Fibroblast of lung (primary cell): ENCODE measurements at places on chromosomes 13 and 19.

DNA sequence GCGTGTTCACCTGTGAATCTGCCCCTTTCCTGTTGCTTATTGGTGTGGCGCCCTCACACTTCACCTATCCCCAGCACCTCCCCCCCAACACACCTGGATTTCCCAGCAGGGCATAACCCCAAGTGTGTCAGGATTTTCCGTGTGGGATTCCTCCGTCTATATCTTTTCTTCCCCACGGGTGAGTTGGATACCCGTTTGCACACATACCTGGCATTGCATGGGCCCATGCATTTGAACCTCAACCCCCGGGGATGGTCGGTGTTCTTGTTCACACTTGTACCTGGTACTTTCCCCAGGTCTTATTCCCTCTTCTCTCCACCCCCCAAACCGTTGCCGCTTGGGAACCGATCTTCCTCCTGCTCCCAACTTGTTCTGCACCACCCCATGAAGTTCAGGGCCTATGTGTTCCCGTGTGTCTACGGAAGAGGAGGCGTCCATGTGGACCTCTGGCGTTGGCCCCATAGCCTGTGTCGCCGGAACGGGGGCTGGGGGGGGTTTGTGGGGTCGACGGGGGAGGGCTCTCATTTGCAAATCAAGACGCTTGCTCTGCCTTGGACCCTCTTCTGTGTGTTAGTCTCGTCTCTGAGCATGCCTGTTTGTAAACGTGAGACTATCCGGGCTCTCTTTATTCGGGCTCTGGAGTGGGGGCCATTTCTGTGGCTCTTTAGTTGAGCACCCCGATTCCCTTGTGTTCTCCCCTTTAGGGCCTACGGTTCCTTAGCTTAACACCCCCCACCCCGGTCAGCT, 1.7 kb downstream of the PRR12 start:
- DNase-seq: no peak

DNA sequence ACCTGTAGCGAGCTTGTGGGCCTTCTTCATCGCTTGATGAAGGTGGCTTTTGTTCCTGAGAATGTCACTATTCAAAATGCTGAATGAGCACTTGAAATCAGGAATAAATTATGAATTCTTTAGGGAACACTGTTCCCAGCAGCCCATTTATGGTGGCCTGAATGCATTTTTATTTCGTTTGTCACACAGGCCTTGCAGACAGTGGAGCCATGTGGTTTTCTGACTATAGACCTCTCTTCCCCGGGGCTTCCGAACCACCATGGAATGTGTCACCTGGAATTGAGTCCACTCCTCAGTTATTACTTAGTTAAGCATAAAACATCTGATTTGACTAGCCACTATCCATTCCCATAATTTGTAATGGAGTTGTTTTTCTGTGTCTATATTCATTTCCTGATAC, 396.9 kb downstream of the IRS2 start:
- DNase-seq: peak; percentile 68

- DNase-seq: peak; percentile 23
These were observed 28.8 kb upstream of the TUBGCP3 start for GRCh38 chr13:112616586-112617362.

- DNase-seq: peak; percentile 72
These were observed 106.1 kb downstream of the RGCC start for GRCh38 chr13:41563341-41563983.

- DNase-seq: no peak
These were observed 575 bp downstream of the SMIM44 start for GRCh38 chr19:3482507-3483225.

DNA sequence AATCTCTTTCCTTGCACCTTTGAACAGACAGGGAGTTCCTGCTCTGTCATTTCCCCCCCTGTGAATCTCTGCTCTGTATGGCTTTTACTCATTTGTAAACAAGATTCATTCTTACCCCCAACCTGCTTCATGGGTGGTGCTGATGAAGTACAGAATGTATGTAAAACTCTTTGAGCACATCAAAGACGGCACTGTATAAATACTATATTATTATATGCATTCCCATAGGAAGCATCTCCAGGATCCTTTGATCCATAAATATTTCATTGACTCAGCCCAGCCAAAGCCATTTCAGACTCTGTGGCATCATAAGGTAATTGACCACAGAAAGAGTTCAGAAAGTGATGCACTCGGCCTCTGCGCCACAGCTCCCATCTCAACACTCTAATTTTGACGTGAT, 208.7 kb downstream of the EFNB2 start:
- DNase-seq: no peak

DNA sequence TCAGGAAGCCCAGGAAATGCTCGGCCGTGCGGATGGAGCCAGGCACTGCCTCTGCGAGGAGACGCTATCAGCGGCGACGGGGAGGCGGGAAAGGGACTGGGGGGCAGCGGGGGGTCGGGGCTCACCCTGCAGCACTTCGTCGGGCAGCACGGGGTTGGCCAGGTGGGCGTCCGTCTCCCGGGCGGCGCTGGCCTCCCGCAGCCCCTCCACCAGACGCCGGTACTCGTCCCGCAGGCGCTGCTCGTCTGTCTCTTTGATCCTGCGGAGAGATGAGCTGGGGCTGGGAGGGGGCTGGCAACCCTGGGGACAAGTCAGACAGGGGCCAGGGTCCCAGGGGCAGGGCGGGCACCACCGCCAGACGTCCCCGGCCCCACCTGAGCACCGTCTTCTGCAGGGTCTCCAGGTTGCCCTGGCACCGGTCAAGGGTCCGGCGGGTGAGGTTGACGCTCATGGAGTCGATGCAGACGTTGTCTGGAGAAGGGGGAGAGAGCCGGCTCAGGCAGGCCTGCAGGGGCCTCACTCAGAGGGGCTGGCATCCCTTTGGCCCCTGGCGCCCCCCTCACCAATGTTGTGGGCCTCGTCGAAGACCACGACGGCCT, 6.4 kb downstream of the ERCC2 start:
- DNase-seq: no peak

DNA sequence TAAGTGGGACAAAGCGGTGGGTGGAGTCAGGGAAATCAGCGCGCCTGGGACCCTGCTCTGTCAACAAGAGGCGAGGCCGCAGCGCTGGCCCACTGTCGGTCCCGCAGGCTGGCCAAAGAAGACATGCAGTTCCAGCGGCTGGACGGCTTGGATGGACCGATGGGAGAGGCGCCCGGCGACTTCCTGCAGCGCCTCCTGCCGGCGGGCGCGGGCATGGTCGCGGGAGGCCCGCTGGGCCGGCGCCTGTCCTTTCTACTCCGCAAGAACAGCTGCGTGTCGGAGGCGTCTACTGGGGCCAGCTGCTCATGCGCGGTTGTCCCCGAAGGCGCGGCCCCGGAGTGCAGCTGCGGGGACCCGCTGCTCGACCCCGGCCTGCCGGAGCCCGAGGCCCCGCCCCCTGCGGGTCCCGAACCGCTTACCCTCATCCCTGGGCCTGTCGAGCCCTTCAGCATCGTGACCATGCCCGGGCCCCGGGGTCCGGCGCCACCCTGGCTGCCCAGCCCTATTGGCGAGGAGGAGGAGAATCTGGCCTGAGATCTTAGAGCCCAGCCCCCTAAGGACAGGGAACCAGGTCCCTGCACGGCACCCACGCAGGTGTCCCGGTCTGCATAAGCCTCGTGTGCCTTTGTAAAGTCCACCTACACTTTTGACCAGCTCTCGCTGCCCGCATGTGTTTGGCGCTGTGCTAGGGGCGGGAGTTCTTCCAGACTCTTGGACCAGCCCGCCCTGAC, 6.1 kb downstream of the BEST2 start:
- DNase-seq: peak; percentile 63

GRCh38 chr13:41762796-41763195, 198.1 kb downstream of the VWA8 start:
- no peak for DNase-seq

GRCh38 chr13:45873491-45874325, 22.2 kb upstream of the SIAH3 start:
- no peak for DNase-seq

GRCh38 chr19:347946-348861, 3.6 kb upstream of the MIER2 start:
- DNase-seq: peak; percentile 15

- DNase-seq: no peak
These were observed 62.0 kb upstream of the KLF2 start for GRCh38 chr19:16262618-16263017.

DNA sequence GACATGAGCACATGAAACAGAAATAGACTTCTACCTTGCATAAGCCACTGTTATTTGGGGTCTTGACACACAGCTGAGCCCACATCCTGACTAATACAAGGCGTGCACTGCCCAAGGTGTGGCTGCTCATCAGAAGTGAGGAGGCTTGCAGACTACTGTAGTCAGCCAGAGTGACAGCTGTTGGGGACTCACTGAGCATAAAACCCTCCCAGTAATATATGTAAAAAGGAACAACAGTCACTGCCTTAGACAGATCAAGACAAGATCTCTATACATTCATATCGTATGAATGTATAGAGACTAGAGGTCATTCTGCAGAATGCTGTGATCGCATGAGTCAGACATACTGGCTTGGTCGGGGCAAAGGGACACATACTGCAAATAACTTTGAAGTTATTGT, 4.1 kb upstream of the C1QTNF9B start:
- peak; percentile 18 for DNase-seq

- peak; percentile 37 for DNase-seq
These were observed 8.1 kb upstream of the ATG4D start for GRCh38 chr19:10535613-10536012.

- peak; percentile 55 for DNase-seq
These were observed 7.8 kb downstream of the DOT1L start for GRCh38 chr19:2171349-2172145.

DNA sequence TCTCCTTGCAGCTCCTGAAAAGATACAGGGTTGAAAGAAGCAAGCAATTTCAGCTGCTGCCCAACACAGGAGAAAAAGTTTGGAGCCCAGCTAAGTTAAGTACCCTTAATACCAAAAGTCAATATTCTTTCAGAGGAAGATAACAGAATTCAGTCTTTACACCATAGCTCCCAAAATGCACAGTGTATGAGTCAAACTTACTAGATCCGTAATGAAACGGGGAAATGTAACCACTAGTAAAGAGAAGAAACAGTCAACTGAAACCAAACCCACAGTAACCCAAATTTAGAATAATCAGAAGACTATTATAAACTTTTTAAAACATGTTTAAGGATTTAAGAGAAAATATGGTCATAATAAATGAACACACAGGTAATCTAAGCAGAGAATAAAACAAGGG, 45.2 kb downstream of the SUCLA2 start:
- DNase-seq: no peak

DNA sequence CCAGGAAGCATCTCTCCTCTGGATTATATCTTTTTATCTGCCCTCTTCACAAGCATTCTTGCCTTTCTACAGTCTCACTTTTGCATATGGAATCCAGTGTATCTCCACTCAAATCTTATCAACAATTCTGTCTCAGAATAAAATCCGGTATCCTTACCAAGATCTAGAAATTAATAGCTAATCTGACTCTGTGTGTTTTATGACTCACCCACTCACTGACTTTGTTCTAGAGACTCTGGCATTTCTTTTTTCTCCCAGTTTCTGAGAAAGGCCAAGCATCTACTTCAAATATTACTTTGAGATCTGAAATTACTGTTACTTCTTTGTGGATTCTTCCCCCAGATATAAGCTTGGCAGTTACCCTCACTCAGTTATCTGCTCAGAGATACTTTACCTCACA, 913.5 kb upstream of the ATXN8OS start:
- DNase-seq: no peak

- no peak for DNase-seq
These were observed at the start of gene CSNK1G2 for GRCh38 chr19:1941146-1942077. CSNK1G2 (plus strand) TSS chr19:1941172; CDS start chr19:1969773, 28,601 bp downstream.

DNA sequence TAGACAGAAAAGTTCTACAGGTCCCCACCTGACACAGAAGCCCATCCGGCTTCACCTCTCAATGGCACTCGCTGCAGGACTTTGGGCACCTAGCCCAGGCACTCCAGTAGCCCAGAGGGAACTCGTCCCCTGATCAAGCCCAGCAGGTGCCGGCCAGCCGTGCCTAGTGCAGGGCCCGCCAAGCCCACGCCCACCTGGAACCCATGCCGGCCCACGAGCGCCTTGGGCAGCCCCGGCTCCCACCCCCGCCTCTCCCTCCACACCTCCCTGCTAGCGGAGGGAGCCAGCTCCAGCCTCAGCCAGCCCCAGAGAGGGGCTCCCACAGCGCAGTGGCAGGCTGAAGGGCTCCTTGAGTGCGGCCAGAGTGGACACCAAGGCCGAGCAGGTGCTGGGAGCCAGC, 268.8 kb downstream of the SLITRK1 start:
- DNase-seq: no peak

DNA sequence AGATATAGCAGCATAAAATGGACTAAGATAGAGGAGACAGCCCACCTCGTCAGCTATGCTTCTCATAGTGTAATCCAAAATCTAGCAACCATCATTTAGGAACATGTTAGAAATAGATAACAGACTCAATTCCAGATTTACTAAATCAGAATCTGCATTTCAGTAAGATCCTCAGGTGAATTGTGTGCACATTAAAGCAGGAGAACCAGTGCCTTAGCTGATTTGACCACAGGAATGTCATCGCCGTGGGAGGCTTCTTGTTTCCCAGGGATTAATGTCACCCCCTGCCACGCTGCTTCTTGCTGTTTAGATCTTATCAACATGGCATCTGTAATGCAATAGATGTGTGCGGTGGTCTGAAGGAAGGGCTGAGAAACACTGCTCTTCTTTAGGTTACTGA, 84.0 kb downstream of the GPC5 start:
- peak; percentile 10 for DNase-seq

GRCh38 chr13:77196052-77196618, 130.8 kb downstream of the MYCBP2 start:
- peak; percentile 70 for DNase-seq

- DNase-seq: peak; percentile 99
These were observed 33.3 kb upstream of the GAS6 start for GRCh38 chr13:113897161-113897560.

- DNase-seq: no peak
These were observed 222.4 kb downstream of the KCTD12 start for GRCh38 chr13:76663592-76664335.

DNA sequence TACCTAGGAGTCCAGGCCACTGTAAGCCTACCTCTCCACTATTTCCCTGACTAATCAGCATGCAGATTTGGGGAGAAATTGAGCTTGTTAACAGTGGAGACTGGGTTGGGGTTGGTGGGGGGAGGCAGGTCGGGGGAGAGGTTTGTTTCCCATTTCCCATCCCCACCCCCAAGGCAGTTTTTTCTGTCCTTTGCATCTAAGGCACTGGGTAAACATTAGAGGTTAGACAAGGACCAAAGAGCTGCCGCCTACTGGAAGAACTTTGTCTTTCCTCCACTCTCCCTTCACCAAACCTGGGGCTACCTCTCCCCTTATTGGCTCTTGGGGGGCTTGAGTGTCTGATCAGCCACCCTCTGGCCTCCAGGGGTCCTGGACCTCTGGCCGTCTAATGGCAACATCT, 953 bp downstream of the KCNN4 start:
- DNase-seq: no peak

GRCh38 chr13:28499609-28500008, 4.7 kb upstream of the FLT1 start:
- no peak for DNase-seq
